ENCODE measurements at places on chromosomes 16 and 17.

DNA sequence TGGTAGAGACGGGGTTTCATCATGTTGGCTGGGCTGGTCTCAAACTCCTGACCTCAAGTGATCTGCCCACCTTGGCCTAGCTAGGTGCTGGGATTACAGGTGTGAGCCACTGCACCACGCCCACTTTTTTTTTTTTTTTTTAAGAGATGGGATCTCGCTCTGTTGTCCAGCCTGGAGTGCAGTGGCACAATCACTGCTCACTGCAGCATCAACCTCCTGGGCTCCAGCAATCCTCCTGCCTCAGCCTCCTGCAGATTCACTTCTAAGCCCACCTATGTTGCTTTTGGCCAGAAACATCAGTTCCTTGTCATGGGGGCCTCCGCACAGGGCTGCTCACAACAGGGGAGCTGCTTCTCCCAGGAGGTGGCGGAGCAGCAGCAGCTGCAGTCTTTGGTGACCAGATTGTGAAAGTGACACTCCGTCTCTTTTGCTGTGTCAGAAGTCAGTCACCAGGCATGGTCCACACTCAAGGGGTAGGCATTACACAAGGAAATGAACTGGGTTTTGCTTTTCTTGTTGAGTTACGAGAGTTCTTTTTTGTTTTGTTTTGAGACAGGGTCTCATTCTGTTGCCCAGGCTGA, 4.5 kb upstream of the NME4 start:
- DNase-seq = no peak

DNA sequence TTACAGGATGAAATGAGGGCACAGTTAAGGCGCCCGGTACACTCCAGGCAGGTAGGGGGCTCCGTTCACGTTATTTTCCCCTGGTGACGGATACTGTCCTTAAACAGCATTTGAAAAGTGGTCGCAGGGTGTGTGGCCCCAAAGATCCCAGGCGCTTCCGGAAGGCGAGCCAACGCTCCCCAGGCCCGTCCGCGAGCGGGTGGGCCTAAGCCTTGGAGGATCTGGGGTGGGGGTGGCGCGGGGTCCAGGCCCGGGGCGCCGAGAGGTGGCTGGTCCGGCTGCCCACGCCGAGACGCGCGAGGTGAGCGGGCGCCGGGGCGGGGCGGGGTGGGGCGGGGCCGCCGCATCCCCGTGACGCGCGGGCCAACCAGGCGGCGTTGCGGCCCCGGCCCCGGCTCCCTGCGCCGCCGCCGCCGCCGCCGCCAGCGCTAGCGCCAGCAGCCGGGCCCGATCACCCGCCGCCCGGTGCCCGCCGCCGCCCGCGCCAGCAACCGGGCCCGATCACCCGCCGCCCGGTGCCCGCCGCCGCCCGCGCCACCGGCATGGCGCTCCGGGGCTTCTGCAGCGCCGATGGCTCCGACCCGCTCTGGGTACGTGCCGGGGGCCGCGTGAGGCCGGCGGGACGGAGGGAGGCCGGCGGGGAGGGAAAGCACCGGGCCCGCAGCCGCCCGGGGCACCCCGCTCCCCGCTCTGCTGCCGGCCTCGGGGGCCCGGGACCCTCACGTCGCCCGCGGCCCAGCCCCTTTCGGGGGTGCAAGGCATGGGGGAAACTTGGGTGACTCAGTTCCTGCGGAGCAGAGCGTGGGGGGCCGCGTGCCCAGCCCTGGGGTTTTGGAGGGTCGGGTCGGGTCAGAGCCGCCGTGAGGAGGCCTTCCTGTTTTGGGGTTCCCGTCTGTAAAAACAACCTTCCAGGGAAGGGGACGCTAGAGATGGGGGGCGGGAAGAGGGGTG, at the start of gene ABCC1:
Gene ABCC1 (plus strand): TSS at position 407 of the 951 bp plus-strand sequence. CDS start 136 bp downstream, at position 543.
- peak; percentile 95 for DNase-seq

DNA sequence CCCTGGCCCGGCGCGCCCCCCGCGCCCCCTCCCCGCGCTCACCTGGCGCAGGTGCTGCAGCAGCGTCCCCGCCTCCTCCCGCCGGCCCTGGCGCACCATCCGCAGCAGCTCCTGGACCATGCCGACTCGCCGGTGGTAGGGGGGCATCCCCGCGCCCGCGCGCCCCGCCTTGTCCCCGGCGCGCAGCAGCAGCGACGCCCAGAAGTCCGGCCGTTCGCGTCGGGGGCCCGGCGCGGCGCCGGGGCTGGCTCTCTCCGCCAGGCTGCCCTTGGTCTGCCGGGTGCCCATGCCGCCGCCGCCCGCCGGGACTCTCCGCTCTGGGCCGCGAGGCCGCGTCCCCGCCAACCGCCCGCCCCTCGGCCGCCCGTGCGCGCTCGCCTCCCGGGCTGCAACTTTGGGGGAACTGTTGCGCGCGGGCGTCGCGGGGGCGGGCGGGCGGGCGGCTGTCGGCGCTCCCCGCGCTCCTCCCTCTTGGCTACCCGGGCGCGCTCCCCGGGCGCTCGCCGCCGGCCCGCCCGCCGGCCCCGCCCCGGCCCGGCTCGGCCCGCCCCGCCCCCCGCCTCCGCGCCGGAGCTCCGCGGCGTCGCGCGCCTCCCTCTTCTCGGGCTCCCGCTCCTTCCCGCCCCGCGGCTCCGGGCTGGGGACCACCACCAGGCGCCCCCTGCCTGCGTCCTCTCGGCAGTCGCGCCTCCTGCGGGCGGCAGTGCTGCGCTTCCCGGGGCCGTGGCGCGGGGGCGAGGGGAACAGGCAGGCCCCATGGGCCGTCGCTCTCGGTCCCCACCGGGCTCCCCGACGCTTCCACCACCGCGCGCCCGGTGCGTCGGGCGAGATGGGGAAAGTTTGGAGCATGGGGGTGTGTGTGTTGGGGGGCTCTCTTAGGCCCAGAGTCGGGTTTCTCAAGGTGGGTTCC, at the start of gene LRRC75A:
Gene LRRC75A (minus strand): TSS at position 491 of the 910 bp plus-strand sequence. CDS start 203 bp downstream, at position 288.
- DNase-seq = peak; percentile 92

DNA sequence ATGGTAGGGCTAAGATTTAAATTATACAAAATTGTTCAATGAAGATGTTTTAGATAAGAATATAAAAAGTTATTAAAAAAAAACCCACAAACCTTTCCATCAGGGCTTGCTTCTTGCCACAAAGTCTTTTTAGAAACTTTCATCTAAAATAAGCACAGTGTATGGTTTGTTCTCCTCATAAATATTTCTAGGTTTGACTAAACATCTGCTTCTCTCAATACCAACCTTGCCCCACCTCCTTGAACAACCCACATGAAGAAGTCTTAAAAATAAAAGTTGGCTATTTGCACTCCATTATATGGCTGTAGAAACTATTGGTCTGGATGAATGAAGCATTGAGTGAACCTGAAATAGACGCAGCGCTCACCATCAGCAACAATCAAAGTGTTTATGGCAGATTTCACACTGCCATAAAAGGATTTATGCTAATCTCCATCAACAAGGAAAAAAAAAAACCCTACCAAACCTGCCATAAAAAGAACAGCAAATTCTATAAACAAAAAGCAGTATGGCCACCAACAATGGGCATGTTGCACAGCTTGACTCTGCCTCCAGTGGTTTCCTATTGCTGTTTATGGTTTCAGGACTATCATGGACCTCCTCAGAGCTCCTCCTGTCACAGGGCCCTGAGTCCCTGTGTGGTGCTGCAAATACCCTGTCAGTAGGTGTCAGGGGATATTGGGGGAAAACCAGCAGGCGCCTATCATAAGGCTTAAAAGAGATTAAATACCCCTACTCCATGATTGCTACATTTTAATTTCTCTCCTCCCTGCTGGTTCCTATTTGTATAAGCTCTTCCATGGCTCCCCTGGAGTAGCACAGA, 37.6 kb downstream of the SNX11 start:
- DNase-seq = no peak

DNA sequence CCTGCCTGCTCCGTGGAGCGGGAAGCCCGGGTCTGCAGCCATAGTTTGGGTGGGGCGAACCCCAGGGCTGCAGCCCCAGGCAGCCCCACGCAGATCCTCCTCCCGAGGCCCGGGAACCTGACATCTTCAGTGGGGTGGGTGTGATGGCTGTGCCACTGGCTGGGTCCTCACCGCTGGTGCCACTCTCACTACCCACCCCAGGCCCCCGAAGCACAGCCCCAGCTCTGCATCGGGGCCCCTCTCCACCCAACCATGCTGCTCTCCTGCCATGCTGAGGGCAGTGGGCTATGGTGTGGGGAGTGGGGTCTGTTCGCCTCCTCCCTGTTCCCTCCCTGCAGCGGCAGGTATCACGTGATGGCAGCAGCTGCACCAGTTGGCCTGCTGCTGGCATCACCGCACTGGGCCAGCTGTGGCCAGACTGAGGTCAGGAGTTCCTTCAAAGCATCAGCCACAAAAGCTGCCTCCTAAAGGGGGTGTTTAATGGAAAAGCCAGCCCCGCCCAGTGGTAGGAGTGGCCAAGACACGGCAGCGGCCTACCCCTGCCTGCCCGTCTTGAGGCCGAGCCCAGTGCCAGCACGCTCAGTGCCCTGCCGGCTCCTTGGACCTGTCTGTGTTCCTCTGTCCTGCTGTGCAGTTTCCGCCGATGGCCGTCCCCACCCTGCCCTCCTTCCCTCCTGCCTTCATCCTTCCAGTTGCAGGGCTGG, 10.8 kb downstream of the KCTD5 start:
- DNase-seq = no peak

- peak; percentile 14 for DNase-seq
These were observed 67.0 kb downstream of the TUBD1 start for GRCh38 chr17:59825533-59826322.

DNA sequence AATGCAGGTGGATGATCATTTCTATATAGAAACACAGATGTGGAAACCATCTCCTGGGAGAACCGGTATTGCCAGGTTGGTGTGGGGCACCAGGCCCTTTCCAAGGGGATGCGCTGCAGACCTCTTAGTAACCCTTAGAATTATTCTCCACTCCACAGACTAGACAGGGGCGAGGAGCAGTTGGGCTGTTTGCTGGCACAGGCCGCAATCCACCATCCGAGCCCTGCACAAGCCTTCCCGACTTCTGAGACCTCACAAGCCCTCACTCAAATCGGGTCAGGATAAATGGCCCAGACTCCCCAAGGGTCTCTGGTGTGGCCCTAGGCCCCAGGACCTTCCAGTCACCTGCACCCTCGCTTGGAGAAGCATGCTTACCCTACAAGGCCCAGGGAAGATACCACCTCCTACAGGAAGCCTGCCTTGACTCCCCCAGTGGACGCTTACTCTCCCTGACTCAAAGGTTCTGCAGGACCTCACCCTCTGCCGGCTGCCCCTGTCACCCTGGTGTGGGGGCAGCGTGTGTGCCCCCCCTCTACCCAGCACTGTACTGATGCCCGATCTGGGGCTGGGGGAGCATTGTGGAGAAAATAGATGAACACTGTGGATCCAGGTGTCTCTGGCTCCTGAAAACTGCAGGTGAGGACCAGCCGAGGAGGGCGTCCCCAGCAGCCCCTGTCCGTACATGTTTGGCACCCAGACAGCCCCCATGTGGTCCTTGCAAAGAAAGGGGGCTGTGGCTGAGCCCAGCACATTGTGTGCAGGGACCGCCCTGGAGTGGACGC, 49.8 kb upstream of the ACSF3 start:
- no peak for DNase-seq

GRCh38 chr17:74332763-74333283, 6.8 kb downstream of the KIF19 start:
- no peak for DNase-seq

- no peak for DNase-seq
These were observed 8.5 kb upstream of the WNT9B start for GRCh38 chr17:46842835-46843234.

- no peak for DNase-seq
These were observed 503.3 kb upstream of the CDH5 start for GRCh38 chr16:65863236-65863635.

DNA sequence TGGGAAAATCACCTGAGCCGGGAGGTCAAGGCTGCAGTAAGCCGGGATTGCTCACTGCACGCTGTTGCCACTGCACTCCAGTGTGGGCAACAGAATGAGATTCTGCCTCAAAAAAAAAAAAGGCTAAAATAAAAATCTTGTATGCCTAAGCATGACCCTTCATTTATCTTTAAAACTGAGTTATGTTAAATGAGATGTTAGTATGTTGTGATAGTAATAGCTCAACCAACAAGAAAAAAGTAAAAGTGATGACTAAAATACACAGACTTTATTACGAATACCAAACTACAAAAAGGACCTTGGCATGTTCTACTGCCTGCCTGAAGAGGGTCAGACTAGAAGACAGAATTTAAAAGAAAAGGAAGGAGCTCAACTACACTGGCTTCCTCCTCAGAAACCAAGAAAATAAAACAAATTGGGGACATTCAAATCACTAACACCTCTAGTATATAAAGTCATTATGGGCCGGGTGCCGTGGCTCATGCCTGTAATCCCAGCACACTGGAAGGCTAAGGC, 4.4 kb downstream of the SMURF2 start:
- no peak for DNase-seq

- no peak for DNase-seq
These were observed 53.3 kb upstream of the ACSF3 start for GRCh38 chr16:89040391-89040790.

DNA sequence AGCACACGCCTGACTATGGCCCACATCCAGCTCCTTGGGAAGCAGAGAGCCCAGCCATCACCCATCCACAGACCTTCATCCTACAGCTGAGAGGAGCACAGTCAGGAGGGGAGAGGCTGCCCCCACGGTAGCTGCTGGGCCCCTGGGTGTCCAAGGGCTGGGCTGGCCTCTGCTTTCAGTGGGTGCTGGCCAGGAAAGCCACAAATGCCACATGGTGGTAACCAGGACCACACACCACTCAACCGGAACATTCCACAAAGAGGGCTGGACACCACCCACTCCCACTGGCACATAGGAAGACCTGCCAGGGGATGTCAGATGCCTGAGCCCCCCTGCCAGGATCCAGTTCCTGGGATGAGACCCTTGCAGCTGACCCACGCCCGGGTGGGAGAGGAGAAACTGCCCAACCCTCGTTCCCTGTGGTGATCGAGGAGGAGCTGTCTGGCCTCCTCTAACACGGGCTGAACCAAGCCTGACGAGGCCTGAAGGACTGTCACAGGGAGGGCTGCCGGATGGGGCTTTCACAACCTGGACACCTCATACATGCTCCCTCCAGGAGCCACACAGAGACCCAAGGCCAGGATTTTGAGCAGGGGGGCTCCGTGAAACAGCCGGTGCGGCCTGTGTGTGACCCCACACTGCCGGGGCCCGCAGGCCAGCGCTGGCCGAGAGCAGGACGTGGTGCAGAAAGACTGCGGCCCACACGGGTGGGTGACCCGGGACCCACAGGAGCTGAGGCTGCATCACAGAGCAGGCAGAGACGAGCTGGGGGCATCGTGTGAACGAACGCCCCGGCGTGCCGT, 30.7 kb downstream of the PIEZO1 start:
- DNase-seq = no peak

- DNase-seq = peak; percentile 66
These were observed 33.7 kb downstream of the SRCIN1 start for GRCh38 chr17:38571833-38572668.

GRCh38 chr16:57800200-57801097, 1.8 kb downstream of the KIFC3 start:
- no peak for DNase-seq

GRCh38 chr17:51746421-51746820, 412.1 kb downstream of the CA10 start:
- no peak for DNase-seq

DNA sequence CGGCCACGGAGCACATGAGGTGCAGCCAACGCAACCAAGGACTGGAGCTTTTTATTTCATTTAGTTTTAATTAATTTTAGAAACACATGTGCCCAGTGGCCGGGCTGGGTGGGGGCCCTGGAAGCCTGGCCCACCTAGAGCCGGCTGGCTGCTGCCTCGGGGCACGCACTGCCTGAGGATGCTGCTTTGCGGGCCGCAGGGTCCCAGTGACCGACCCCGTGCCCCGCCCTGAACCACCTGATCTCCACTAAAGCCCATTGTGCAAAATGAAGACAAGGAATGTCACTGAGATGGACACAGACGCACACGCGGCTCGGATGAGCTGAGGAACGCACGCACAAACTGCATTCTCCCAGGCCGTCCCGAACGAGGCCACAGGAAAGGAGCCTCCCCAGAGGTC, 39.6 kb downstream of the LMF1 start:
- no peak for DNase-seq

GRCh38 chr17:41474863-41475262, 6.1 kb downstream of the KRT35 start:
- DNase-seq = no peak
